M059J (cell line): ENCODE measurements at places on chromosomes 12 and 14. TPM values are rescaled to one million over a fixed set of nuclear protein-coding genes. Genes with fewer than 3 reads are reported as not detected.

The HOXC6 gene
- total RNA-seq, result 2.5 and 5.2 TPM in 2 replicates

The RNASE9 gene
- not detected in 2 replicates for total RNA-seq

The TAS2R9 gene
- not detected in 2 replicates for total RNA-seq

The UBR7 gene
- total RNA-seq, result 29.7 and 48.2 TPM in 2 replicates

The LRIG3 gene
- 25.9 and 32.6 TPM in 2 replicates for total RNA-seq

The KRT82 gene
- not detected in 2 replicates for total RNA-seq

The LRP10 gene
- 51.6 and 115 TPM in 2 replicates for total RNA-seq

The NTS gene
- 0.15 TPM in 1 of 2 replicates, not detected in the other for total RNA-seq

The MSI1 gene
- not detected in 2 replicates for total RNA-seq

The E2F7 gene
- 27.4 and 36.7 TPM in 2 replicates for total RNA-seq

The OTX2 gene
- not detected in 2 replicates for total RNA-seq

The GON7 gene
- 11.4 and 23.5 TPM in 2 replicates for total RNA-seq

The HVCN1 gene
- total RNA-seq, result 0.30 and 2.1 TPM in 2 replicates

The ARHGEF40 gene
- total RNA-seq, result 12.0 and 24.8 TPM in 2 replicates

The DDIT3 gene
- 39.3 and 45.9 TPM in 2 replicates for total RNA-seq

The GDF3 gene
- total RNA-seq, result not detected in 2 replicates

The A2ML1 gene
- not detected in 2 replicates for total RNA-seq

The HOXC9 gene
- 4.9 and 5.7 TPM in 2 replicates for total RNA-seq

The NFKBIA gene
- total RNA-seq, result 102 and 103 TPM in 2 replicates

The REP15 gene
- total RNA-seq, result 1.2 TPM in 1 of 2 replicates, not detected in the other

The RTL1 gene
- total RNA-seq, result 0.02 TPM in 1 of 2 replicates, not detected in the other
